ENCODE measurements at places on chromosomes 12 and 14.

DNA sequence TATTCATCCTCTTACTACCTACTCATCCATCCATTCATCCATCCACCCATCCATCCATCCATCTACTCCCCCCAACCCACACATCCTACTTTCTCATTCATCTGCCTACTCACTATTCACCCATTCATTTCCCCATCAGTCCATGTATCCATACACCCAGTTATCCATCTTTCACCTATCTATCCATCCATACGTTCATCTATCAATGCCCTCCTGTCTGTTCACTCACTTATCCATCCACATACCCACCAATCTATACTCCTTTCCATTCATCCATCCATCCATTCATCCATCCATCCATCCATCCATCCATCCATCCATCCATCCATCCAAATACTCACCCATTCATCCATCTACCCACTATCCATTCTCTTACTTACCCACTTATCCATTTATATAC, 117.8 kb upstream of the LHX5 start:
- DNase-seq = no peak

GRCh38 chr12:39780913-39781446, 161.4 kb upstream of the ABCD2 start:
- DNase-seq = no peak

GRCh38 chr12:59763835-59764234, 168.0 kb downstream of the SLC16A7 start:
- DNase-seq = no peak

DNA sequence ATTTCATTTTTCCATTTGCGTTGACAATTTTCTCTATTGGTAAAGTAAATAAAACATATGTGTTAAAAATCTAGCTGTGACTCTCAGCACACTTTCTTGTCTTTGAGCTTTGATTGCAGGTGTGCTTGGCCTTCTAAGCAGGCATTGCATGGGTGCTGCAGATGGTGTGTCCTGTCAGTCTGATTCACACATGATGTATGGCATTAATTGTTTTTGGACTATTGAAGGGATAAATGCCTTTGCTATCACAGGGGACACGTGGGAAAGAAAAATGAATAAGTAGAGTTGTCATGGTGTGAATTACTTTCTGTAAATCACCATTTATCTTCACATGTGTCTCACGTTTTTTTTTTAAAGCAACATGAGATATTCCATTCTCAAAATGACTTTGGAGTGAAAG, 211.3 kb upstream of the NAV3 start:
- DNase-seq = no peak

DNA sequence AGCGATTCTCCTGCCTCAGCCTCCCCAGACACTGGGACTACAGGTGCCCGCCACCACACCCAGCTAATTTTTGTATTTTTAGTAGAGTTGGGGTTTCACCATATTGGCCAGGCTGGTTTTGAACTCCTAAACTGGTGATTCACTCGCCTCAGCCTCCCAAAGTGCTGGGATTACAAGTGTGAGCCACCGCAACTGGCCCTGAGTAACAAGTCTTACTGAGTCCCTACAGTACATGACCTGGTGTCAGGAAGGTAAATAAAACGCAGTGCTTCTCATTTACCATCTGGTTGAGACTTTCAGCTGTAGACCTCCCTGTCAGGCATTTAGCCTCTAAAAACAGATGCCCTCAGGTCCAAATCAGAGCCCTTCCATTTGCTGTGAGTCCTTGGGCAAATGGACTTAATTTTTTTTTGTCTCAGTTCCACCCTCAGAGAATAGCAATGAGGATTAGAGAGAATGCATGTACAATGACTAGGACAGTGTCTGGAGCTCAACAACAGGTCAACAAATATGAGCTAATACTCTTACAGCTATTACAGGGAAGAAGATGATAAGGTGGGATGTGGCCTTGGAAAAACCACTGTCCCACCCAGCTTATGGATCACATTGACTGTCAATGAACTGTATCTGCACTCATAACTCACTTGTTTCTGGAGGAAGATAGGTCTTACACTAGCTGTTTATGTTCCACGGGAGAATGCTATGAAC, 70.5 kb downstream of the PHLDA1 start:
- DNase-seq = no peak

DNA sequence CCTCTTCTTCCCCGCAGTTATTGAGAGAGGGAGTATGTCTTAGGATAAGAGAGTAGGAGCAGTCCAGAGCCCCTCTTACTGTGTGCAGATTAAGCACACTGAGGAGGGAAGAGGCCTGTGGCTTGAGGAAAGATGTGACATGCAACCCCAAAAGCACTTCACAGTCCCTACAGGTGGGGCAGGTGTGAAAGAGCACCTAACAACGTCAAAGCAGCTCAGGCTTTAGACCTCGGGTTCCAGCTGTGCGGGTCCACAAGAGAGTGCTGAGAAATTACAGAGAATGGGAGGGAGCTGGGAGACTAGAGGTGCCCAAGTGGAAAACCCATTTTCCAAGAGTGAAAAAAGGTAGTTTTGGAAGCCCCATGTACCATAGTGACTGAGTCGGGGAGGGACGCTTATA, 127.6 kb downstream of the SLC25A47 start:
- DNase-seq = no peak

DNA sequence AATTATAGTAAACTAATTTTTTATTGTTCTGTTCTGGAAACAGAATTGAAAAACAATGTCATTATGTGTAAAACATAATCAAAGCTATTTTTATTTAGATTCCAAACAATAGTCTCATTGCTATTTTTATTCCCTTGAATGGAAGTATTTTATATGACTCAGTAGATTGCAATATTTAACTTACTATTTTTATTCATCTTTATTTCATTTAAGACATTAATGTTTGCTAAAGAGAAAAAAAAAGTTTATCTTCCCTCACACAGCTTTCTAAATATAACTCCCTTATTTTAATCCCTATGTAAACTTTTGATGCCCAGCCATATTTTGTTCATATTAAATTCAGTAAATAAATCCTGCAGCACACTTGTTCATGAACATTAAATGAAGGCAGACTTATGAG, 622.4 kb downstream of the SLC6A15 start:
- DNase-seq = no peak

DNA sequence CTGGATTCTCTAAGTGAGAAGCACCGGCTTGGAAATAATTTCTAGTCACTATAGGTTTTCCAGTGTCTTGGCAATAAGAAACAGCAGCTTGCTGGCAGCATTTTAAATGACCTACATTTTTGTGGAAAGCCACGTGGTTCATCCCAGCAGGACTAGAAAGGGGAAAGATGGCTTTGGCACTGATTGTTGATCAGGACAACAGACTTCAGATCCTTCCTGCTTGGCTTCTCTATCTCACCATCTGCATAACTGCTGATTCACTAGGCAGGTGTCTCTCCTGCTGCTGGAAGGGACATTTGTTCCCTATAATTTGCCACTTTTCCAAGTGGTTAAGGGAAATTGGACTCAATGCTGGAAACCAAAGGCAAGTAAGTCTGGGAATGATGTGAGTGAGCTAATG, 131.0 kb downstream of the TTC8 start:
- DNase-seq = no peak

DNA sequence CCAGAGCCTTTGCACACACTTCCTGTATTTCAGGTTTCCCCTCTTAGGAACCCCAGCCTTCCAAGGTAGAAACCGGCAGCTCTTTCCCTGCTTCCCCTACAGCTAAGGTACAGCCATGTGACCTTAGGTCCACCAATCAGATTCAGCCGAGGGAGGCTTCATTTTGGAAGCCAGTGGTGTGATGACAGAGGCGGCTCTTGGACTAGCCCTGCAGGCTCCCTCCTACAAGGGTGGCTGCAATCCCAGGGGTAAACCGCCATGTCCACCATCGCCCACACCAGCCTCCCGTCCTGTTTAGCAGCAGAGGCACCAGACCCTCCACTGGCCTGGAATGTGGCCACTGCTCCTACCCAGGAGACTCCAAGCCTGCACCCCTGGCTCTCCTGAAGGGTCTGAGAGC, 65.6 kb downstream of the SERPINA3 start:
- no peak for DNase-seq

- no peak for DNase-seq
Measured at GRCh38 chr12:76026643-76027063, 4.9 kb downstream of the PHLDA1 start.

DNA sequence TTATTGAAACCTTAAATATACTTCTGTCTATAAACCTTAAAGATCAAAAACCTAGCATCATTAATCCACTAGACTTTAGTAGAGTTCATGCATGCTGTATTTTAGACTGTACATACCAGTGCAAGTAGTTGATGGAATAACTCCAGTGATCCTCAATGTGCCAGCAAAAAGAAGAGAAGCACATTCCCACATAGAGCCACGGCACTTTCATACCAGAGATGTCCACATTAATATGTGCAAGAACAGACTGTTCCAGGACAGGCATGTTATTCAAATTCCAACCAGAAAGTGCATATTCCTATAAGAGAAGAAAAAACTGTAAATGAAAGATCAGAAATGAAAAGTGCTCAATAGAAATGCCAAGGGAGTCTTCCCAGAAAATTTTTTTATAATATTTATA, 55.0 kb downstream of the KDM5A start:
- DNase-seq = no peak
